Keratinocyte (primary cell): ENCODE measurements at places on chromosomes 7 and 10.

DNA sequence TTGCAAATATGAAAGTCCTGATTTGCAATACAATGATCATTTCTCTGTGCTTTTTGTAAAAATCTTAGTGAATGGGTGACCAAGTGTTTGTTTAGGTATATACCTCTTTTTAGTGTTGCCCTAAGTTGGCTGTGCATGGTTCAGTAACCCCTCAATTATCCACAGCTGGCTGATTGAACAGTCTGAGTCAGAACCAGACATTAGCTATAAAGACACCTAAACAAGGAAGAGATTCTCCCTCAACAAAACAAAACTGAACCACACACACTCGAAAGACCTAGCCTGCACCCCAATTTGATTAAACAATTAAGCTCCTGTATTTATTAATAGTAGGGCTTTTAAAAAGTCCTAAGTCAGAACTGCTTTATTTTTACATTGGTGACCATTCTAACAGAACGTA, 2.8 kb downstream of the RSBN1L start:
- no peak for DNase-seq

DNA sequence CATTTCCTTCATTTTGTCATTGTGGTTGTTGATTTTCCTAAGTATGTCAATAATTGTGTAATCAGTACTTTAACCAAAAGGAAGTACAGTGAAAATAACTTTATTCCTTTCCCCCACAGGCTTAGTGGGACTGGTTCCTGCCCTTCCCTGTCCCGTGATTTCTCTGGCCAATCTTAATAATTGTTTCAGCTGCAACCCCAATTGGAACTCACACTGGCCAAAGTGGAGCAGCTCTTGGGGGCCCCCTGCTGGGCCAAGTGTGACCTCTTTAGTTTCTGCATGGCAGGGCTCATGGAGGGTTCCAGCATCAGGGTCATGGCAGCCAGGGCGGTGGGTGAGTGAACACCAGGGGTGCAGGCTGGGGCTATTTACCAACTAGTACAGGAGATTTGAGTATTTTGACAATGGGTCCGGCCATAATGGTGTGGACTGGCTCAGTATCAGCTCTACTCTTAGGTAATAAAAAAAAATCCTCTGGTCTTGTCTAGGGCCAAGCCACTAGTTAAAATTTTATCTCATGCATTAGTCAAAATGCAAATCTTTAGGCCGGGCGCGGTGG, 31.7 kb downstream of the CYCS start:
- no peak for DNase-seq

DNA sequence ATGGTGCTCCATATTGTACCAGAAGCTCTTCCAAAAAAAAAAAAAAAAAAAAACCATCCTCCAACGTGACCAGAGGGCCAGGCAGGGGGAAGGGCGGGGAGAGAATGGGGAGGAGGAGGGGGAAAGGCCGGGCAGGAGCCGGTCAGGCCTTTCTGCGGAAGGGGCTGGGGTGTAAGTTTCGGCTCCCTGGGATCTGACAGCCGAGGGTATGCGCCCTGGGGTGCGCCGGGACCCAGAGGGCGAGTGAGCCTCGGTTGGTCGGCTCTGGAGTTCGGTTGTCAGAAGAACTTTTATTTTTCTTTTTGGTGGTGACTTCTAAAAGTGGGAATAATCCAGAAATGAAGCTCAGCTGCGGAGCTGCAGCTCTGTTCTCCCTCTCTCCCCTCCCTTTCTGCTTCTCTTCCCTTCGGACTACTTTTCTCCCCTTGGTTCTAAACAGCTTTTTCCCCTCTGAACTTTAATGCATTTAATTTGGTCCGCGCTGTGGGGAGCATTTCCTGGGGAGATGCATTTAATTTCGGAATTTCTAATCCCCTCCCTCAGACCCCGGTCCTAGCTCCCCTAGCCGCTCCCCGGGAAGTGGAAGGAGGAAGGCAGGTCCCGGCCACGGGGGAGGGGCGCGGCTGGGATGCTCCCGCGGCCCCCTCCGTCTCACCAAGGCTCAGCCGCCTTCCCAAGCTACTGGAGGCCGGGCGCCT, 3.9 kb upstream of the PAX2 start:
- no peak for DNase-seq

DNA sequence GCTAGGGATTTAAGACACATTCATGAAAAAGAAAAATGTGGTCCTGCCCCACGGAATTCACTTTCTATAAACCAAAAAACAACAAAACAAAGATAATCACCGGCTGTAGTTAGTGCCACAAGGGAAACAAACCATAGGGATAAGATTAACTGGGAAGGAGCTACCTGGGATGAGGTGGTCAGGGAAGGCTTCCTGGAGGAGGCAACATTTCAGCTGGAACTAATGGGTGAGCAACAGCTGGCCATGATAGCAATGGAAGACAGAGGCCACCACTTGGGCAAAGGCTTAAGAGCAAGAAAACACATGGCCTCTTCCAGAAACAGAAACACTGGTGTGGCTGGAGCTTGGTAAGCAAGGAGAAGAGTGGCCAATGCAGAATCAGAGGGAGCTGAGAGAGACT, 38.4 kb upstream of the ENO4 start:
- DNase-seq: no peak

- no peak for DNase-seq
These were observed 344.5 kb downstream of the PCLO start for GRCh38 chr7:82818171-82818570.

GRCh38 chr7:96349572-96349971, 27.7 kb upstream of the SLC25A13 start:
- DNase-seq: no peak

GRCh38 chr10:68074031-68074774, 880 bp downstream of the HERC4 start:
- DNase-seq: no peak

DNA sequence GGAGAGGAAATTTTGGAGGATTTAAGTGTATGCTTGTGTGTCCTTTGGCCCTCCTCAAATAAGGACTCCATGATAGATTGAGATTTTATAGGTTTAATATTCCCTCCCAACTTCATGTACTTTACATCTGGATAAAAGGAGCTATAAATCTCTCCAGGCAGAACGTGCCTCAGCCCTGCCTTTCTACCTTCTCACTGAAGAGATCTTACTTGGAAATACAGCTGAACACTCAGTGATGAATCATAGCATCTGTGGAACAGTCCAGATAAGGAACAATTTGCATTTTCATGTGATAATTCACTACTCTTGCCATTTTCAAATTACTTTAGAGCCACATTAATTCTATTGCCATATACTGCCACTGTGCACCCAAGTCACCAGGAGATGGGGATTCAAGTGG, 364.6 kb upstream of the PODXL start:
- DNase-seq: no peak

DNA sequence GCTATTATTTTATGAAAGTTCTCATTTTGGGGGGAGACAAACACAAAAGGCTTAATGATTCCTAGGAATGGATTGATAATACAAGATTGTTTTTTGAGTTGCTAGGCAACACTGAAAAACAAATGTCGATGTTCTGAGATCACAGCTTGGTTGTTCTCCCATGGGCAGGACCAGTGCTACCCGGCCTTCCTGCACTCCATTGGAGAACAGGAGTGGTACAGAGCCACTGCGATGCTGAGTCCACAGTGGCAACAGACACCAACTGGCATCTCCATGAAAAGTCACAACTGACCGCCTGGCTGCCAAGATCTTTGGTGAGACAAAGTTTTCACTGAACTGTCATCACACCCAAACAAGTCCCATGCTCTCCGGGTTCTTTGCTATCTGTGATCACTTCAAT, 68.9 kb upstream of the NMT2 start:
- DNase-seq: peak; percentile 32

GRCh38 chr10:32887481-32887880, 70.5 kb downstream of the ITGB1 start:
- DNase-seq: no peak

- DNase-seq: no peak
These were observed 56.6 kb upstream of the IL6 start for GRCh38 chr7:22670422-22670815.

DNA sequence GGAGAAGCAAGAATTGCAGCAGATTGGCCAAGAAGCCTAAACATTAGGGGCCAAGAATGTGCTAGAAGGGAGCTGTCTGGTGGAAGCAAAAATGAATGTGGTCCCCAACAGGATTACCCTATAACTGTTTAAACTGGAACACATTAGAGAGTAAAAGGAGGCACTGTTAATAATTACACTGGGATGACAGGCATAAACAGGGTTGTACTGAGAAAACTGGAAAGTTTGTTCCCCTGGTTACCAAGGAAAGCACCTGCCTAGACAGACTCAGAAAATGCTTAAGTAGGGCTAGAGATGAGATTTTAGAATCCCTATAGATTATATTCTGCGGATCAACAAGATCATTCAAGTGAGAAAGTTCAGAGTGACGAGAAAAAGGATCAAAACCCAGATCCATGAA, 100.8 kb downstream of the CTTNBP2 start:
- no peak for DNase-seq

- DNase-seq: no peak
These were observed 5.1 kb downstream of the SLC4A2 start for GRCh38 chr7:151064454-151064853.

GRCh38 chr10:23338155-23338828, 6.3 kb downstream of the C10orf67 start:
- DNase-seq: peak; percentile 78

GRCh38 chr10:96646301-96646700, 59.5 kb upstream of the TM9SF3 start:
- DNase-seq: no peak

- no peak for DNase-seq
These were observed 738 bp upstream of the NCAPG2 start for GRCh38 chr7:158705234-158705850.
